ENCODE measurements at places on chromosomes 12 and 14. TPM values are rescaled to one million over a fixed set of nuclear protein-coding genes. Genes with fewer than 3 reads are reported as not detected.

GRCh38 chr12:55844961-55845360 lies 2.2 kb upstream of the MMP19 start:
- no peak overlapping the region for H3K27ac ChIP-seq
- H3K4me3 ChIP-seq: no peak overlapping the region
- H3K36me3 ChIP-seq: no peaks in the 10 kb centered on the region
- H3K4me1 ChIP-seq: no peaks in the 10 kb centered on the region
- DNase-seq: no peak

- H3K27me3 ChIP-seq: no peaks in the 10 kb centered on the region
- no peaks in the 10 kb centered on the region for H3K36me3 ChIP-seq
- H3K4me3 ChIP-seq: no peak overlapping the region
- peaks cover 20% of the 10 kb centered on the region for H3K4me1 ChIP-seq
- DNase-seq: no peak
These were observed 4.9 kb downstream of the GPRC5A start for GRCh38 chr12:12896260-12896659.

- no peaks in the 10 kb centered on the region for H3K4me1 ChIP-seq
- H3K36me3 ChIP-seq: no peaks in the 10 kb centered on the region
- no peaks in the 10 kb centered on the region for H3K27me3 ChIP-seq
- no peak overlapping the region for H3K27ac ChIP-seq
- no peak for DNase-seq
These were observed 34.1 kb downstream of the CYP46A1 start for GRCh38 chr14:99718031-99718810.

DNA sequence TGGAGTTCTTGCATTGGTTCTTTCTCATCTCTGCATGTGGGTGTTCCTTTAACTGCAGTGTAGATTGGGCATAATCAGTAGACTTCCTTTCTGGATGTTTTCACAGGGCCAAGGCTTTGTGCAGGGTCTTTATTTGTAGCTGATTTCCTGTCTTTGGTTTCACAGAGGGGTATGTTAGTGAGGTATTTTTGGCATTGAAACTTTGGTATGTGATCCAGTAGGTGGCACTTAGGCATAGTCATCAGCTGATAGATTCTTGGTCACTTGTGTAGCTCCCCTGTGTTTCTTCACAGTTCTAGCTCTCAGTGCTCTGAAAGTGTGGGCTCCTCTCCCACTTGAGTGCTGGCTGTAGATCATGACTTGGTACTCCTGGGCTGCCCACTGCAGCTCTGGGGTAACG lies 52.7 kb upstream of the LMO3 start:
- no peak overlapping the region for H3K4me3 ChIP-seq
- DNase-seq: no peak
- H3K27ac ChIP-seq: no peak overlapping the region
- H3K4me1 ChIP-seq: no peaks in the 10 kb centered on the region
- H3K27me3 ChIP-seq: no peaks in the 10 kb centered on the region

- H3K36me3 ChIP-seq: no peaks in the 10 kb centered on the region
- no peaks in the 10 kb centered on the region for H3K4me1 ChIP-seq
- no peak overlapping the region for H3K4me3 ChIP-seq
- DNase-seq: no peak
These were observed 26.8 kb upstream of the CDKL1 start for GRCh38 chr14:50423529-50423928.

DNA sequence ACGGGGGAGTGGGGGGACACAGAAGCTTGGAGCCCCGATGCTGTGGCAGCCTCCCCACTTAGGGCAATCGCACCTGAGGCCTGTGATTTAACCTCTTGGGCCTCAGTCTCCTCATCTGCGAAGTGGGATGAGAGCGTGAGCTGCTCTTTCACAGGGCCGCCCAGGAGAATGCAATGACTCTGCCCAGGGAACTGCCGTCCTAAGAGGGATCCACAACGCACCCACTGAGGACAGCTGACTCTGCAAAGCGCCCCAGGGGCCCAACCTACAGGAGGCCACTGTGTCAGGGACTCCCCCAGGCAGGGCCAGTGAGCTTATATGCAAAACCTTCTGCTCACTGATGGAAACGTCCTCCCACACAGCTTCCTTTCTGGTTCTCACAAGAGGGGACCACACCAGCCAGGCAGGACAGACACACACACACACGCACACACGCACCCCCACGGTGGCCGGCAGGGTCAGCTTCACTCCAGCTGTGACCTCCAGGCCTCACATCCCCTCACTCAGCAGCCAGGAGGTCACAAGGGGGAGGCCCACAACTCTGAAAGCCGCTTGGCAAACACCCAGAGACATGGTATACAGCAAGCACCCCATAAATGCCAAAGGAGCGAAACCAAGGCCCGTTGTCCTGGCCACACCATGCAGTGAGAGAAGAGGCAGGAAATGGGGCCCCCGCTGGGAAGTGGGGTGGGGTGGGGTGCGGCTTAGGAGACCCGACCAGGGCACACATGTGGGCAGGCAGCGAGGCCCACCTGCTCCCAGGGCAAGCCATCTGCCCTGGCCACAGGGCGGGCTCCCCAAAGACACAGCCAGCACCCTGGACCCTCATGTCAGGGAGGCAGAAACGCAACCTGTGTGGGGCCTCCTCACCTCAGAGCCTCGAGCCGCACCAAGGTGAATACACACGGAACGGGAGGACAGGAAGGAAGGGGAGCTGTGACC lies 73.3 kb downstream of the NCOR2 start:
- peaks cover 45% of the 10 kb centered on the region for H3K4me1 ChIP-seq
- H3K27ac ChIP-seq: no peak overlapping the region
- no peaks in the 10 kb centered on the region for H3K27me3 ChIP-seq
- no peak overlapping the region for H3K4me3 ChIP-seq
- DNase-seq: no peak
- H3K36me3 ChIP-seq: peaks cover 28% of the 10 kb centered on the region

GRCh38 chr14:94099006-94099405 lies 11.5 kb upstream of the IFI27 start:
- no peaks in the 10 kb centered on the region for H3K27me3 ChIP-seq
- H3K4me1 ChIP-seq: no peaks in the 10 kb centered on the region
- H3K36me3 ChIP-seq: peaks cover 7% of the 10 kb centered on the region
- H3K4me3 ChIP-seq: no peak overlapping the region

Gene DBX2
- 0.16 TPM for polyA plus RNA-seq

Gene KRT77
- not detected for polyA plus RNA-seq

Gene PIK3C2G
- polyA plus RNA-seq: 0.57 TPM
